Effector memory CD4-positive, alpha-beta T cell (primary cell): ENCODE measurements at places on chromosomes 12 and 14.

- DNase-seq = no peak
Measured at GRCh38 chr14:51462182-51462581, 189.5 kb upstream of the FRMD6 start.

GRCh38 chr12:19959353-19959752, 409.0 kb upstream of the PDE3A start:
- no peak for DNase-seq

DNA sequence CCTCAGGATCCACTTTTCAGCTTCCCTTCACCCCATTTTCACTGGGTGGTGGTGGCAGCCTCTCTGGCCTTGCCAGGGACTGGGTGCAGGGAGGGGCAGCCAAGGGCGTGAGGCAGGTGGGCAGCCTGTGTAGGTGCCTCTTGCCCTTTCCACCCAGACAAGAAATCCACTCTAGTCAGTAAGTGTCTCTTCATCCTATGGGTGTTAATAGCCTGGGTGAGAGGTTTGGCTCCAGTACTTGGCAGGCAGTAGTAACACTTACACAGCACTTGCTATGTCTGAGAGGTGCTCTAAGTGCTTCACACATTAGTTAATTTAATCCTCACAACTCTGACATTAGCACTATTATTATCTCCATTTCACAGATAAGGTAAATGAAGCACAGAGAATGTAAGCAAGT, 171.9 kb downstream of the EMP1 start:
- no peak for DNase-seq

- DNase-seq = no peak
Measured at GRCh38 chr14:51269634-51270033, 29.6 kb downstream of the TMX1 start.

DNA sequence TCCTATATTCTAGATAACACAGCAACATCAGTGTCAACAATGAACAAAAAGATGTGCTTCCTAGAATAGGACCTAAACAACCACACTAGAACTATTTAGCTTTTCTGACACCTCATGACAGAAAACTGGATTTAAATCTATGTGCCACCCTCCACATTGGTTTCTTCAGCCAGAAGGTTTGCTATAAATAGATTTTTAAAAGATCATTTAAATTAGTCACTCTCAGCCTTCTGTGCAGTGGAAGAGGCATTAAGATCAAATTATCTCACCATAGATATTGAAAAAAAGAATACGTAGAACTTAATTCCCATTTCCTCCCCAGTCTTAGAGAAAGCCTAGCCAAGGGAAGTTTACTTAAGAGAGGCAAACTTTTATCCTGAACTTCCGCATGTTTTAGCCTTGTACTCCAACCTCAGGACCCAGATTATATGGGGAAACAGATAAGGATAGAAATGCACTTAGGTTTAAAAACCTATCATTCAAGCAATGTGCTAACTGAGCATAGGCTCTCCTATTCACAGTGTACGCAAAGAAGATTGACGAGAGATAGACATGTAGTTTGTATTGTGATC, 59.6 kb downstream of the NELL2 start:
- DNase-seq = no peak
